ENCODE measurements at places on chromosomes 1 and 21. TPM values are rescaled to one million over a fixed set of nuclear protein-coding genes. Genes with fewer than 3 reads are reported as not detected.

DNA sequence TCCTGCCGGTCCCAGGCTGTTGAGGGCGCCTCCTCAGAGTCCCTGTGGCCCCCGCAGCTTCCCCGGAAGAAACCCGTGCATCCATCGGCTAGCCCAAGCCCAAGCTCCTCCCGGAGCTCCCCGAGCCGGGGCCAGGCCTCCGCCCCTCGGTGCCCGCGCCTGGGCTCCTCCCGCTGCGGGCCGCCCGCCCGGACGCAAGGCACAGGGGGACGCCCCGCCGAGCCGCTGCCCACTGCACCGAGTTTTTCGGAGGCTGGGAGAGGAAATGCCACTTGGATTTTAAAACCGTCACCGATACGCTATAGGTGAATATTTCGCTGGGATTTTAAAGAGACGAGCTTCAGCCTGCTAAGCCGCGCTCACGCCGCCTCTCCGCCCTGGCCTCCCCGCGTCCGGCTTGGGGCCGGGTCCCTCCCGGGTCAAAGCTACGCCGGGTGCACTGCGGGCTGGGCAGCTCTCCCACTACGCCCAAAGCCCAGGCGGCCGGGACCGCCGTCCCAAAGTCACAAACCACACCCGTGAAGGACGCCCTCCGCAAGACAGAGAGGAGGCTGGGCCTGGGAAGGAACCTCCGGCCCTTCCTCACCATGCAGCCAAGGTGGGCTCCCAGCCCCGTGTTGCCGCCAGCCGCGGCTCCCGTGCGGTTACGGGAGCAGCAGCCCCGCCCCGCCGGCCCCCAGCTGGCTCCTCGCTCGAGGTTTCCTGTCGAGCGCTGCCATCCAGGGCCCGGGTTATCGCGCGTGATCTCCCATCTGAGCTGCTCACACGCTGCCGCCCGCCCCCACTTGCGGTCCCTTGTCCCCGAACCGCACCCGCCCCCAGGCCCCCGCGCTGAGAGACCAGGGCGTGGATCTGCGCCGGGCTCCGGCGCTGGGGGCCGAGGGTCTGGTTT lies 63.2 kb downstream of the CD247 start:
- H3K4me1 ChIP-seq = no peaks in the 10 kb centered on the region
- H3K27me3 ChIP-seq = no peaks in the 10 kb centered on the region
- H3K36me3 ChIP-seq = no peaks in the 10 kb centered on the region
- peak; percentile 41 for DNase-seq
- peak overlapping the region; percentile 50 for H3K4me3 ChIP-seq

Gene PLA2G2E
- total RNA-seq = not detected

DNA sequence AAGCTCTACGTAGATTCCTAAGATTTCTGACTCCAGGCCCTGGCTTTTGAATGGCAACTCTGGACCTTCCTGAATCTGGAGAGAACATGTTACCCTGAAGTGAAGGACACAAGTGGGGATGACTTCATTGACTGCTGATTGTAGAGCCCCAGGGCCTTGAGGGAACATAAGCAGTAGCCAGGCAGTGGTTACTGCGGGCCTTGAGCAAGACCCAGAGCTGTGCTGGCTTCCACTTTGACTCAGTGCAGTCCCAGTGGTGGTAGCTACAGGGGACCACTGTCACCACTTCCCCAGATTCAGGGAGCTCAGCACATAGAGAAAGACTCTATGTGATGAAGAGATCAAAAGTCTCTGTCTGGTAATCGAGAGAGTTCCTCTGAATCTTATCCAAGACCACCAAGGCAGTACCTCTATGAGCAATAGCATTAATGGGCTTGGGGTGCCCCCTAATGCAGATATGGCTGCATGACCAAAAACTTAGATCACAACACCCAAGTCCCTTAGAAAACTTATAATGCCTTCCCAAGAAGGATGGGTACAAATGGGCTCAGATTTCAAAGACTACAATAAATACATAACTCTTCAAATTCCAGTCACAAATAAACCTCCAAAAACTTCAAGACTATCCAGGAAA lies 1278.3 kb downstream of the AMY1C start:
- DNase-seq = no peak
- no peaks in the 10 kb centered on the region for H3K36me3 ChIP-seq
- no peak overlapping the region for H3K27ac ChIP-seq
- H3K27me3 ChIP-seq = no peaks in the 10 kb centered on the region
- no peak overlapping the region for H3K4me3 ChIP-seq
- H3K4me1 ChIP-seq = no peaks in the 10 kb centered on the region

Gene TAL1
- total RNA-seq = 2.6 TPM

Gene TLR5
- 37.0 TPM for total RNA-seq

DNA sequence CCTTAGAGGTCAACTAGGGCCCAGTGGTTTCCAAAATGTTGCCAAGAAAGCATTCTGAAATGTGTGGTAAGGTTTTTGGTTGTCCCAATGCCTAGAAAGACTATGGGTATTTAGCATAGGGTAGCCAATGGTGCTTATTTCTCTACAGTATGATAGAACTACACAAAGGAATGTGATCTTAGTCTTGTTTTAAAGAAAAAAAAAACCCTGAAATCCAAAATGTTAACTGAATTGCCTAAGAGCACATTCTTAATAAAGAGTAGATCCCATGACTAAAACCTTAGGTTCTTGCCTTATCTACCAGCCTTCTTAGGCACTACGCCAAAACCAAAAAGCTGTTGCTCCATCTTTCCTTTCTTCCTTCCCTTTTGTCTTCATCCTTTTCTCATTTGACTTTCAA lies 428.2 kb downstream of the MRPL39 start:
- H3K4me3 ChIP-seq = no peak overlapping the region
- no peaks in the 10 kb centered on the region for H3K4me1 ChIP-seq
- no peak for DNase-seq
- no peaks in the 10 kb centered on the region for H3K36me3 ChIP-seq

DNA sequence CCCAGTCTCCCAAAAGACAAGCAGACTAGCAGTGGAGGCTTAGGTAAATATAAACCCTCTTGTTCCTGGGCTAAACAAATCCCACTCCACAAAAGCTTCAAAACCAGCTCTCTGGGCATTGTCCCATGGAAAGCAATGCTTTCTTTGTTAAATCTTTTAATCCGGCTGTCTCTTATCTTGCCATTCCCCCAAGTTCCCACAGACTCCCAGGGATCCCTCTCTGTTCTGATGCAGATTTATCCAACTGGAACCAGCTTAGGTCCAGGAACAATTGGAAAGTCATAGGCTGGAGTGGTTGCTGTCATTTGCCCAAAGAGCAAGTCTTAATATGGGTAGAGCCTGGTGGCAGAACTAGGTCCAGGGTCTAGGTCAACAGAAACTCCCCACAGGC lies 110.1 kb upstream of the ATP1A1 start:
- H3K27ac ChIP-seq = no peak overlapping the region
- no peak for DNase-seq
- H3K4me1 ChIP-seq = no peaks in the 10 kb centered on the region
- no peaks in the 10 kb centered on the region for H3K36me3 ChIP-seq
- H3K27me3 ChIP-seq = no peaks in the 10 kb centered on the region
- H3K4me3 ChIP-seq = no peak overlapping the region

Gene SPRR1A
- not detected for total RNA-seq

Gene URB1
- 29.6 TPM for total RNA-seq

GRCh38 chr1:24294228-24294672 lies 24.9 kb upstream of the GRHL3 start:
- H3K4me1 ChIP-seq = no peaks in the 10 kb centered on the region
- peak; percentile 68 for DNase-seq
- no peak overlapping the region for H3K4me3 ChIP-seq
- no peaks in the 10 kb centered on the region for H3K36me3 ChIP-seq

DNA sequence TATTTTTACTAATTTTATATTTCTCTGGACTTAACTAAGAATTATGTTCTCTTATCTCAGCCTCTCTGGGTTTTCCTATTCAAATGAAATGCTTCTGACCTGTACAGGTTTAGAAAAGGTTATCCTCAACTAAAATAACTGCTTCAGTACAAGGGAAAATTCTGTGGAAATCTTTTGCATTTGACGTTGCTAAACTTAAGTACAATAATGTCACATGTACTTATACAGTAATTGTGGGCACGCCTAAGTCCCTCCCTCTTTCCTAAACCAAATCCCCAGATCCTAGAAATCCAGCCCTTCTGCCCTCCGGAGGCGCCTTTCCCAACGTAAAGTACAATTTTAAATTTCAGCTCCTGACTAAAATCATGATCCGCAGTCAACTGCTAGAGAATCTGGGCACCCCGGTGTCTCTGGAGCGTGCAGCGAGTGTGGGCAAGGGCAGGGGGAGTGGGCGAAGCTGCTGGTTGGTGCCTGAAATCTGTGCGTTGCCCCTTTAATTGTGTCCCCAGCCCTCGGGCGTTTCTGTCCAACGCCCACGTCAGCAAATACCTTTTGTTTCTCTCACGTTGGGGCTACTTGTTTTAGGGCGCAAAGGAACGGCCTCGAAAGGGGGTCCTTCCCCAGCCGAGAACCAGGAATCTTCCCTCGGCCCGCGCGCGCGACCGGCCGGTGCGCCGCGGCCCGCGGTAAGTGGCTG lies at the start of gene ZBTB8A:
TSS of gene ZBTB8A (plus strand) at position 541 of the 697 bp plus-strand sequence. CDS start 53,505 bp downstream, outside the sequence.
- DNase-seq = peak; percentile 63
- no peaks in the 10 kb centered on the region for H3K36me3 ChIP-seq

Gene LRRC39
- total RNA-seq = 0.18 TPM

DNA sequence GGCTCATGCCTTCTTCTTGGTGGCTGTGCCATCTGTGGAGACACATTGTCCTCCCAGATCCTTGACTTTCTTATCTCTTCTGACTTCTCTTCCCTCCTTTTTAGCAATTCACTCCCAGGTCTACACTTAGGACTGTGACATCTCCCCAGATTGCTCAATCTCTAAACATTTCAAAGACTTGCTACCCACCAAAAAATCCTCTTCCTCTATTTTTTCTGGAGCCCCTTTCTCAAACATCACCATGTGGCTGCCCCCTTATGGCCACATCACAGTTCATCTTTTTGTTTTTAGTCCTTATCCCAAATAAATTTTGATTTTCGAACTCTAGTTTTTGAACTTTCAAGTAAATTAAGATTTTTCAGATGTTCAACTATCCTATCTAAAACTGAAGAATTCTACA lies 148.6 kb upstream of the HOOK1 start:
- H3K27me3 ChIP-seq = no peaks in the 10 kb centered on the region
- H3K36me3 ChIP-seq = no peaks in the 10 kb centered on the region
- H3K4me1 ChIP-seq = no peaks in the 10 kb centered on the region
- H3K27ac ChIP-seq = no peak overlapping the region
- no peak for DNase-seq

DNA sequence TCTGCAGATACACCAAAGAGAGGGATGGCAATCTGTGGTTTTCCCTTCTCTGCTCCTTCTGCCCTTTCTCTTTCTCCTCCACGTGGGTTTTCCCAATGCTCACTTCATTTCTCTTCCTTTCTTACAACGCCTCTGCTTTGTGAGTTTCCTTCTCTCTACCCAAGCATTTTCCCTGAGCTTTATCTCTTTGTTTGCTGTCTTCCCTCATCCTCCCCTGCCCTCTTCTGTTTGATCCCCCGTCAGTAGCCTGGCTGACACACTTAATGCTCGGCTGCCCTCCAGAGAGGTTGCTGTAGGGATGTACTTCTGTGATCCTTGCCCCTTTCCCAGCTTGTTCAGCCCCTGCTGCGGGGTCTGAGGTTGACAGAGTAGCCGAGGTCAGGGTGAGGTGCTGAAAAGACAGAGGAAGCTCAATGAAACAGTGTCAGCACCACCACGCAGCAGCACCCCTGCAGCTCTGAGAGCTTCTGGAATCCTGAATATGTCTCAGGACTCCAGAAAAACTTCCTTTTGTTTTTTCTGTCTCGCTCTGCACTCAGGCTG lies 6.0 kb downstream of the EDARADD start:
- no peaks in the 10 kb centered on the region for H3K27me3 ChIP-seq
- no peak for DNase-seq
- H3K4me3 ChIP-seq = no peak overlapping the region
- no peaks in the 10 kb centered on the region for H3K36me3 ChIP-seq

Gene DNAJC28
- 0.34 TPM for total RNA-seq

Gene OR14A2
- total RNA-seq = not detected

- no peaks in the 10 kb centered on the region for H3K27me3 ChIP-seq
- H3K4me3 ChIP-seq = no peak overlapping the region
- no peak for DNase-seq
Measured at GRCh38 chr1:246748867-246749266, 24.7 kb downstream of the SCCPDH start.

- H3K27ac ChIP-seq = no peak overlapping the region
- H3K27me3 ChIP-seq = no peaks in the 10 kb centered on the region
- no peaks in the 10 kb centered on the region for H3K4me1 ChIP-seq
Measured at GRCh38 chr1:224873434-224874369, 55.8 kb upstream of the DNAH14 start.

All from ovary (tissue), 10 donors.